ENCODE measurements at places on chromosomes 6 and 20.

- H3K4me1 ChIP-seq: no peaks in the 10 kb centered on the region
- no peak for DNase-seq
- no peaks in the 10 kb centered on the region for H3K36me3 ChIP-seq
Observed at GRCh38 chr6:93272896-93273295, 146.5 kb downstream of the EPHA7 start.

- DNase-seq: no peak
- no peak overlapping the region for H3K4me3 ChIP-seq
- H3K27ac ChIP-seq: no peak overlapping the region
- H3K4me1 ChIP-seq: no peaks in the 10 kb centered on the region
Observed at GRCh38 chr20:58246346-58246745, 17.9 kb upstream of the ANKRD60 start.

GRCh38 chr6:156391061-156391672, 386.0 kb upstream of the ARID1B start:
- H3K27me3 ChIP-seq: no peaks in the 10 kb centered on the region
- no peak overlapping the region for H3K27ac ChIP-seq
- H3K4me3 ChIP-seq: no peak overlapping the region

DNA sequence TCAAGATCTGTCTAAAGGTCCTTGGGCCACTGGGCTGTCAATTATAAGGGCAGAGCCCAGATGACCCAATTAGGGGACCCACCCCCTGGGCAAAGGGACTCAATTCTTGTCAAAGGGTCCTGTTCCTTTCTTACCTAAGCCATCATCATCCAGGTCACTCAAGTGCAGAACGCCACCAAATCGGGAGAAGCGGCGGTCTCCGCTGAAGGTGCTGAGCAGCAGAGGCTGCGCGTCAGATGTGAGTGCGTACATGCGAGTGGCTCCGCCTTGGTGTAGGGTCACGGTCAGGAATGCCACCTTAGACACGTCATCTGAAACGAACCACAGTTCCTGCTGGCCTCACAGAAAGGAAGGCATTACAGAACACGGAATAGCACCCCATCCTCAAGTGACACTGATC, 34.2 kb downstream of the MRS2 start:
- H3K4me3 ChIP-seq: no peak overlapping the region
- H3K36me3 ChIP-seq: peaks cover 5% of the 10 kb centered on the region
- no peak overlapping the region for H3K27ac ChIP-seq
- no peak for DNase-seq
- no peaks in the 10 kb centered on the region for H3K4me1 ChIP-seq

GRCh38 chr6:57313711-57314471, 3.5 kb upstream of the PRIM2 start:
- peak overlapping the region; percentile 85 for H3K27ac ChIP-seq
- H3K27me3 ChIP-seq: no peaks in the 10 kb centered on the region
- peak; percentile 17 for DNase-seq
- H3K4me1 ChIP-seq: peaks cover 14% of the 10 kb centered on the region
- H3K36me3 ChIP-seq: no peaks in the 10 kb centered on the region
- H3K4me3 ChIP-seq: peak overlapping the region; percentile 48

- H3K4me1 ChIP-seq: no peaks in the 10 kb centered on the region
- DNase-seq: no peak
- no peaks in the 10 kb centered on the region for H3K27me3 ChIP-seq
- H3K36me3 ChIP-seq: no peaks in the 10 kb centered on the region
- no peak overlapping the region for H3K4me3 ChIP-seq
Observed at GRCh38 chr6:156564127-156564806, 212.9 kb upstream of the ARID1B start.

DNA sequence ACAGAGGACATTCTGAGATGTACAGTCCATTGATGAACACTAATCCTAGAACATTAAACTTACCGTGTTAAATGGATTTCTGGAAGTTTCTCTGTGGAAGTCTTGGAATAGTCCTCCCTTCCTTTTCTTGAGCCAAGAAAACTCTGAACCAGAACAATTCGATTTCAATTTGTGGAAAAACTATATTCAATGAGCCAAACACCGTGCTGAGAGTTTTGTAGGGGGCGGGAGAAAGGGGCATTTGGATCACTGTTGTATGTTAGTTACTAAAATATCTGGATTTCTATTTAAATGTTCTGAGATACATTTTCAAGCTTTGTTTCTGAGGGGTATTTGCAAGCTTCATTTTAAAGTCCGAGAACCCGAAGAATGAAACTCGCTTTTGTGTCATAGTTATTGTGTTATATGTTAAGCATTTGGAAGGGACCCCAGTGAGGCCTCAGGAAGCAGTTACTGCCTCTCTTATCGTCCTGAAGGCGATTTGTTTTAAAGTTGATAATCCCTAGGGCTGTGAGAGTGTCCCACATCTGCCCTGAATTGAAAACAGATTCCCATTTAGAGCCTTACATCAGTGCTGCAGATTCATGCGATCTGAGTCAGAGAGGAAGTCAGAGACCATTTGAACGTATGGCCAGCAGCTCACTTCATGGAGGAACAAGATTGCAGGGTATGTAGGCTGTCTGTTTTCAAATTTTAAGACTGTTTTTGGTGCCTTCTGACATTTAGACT, 70.8 kb upstream of the SASH1 start:
- peaks cover 2% of the 10 kb centered on the region for H3K4me1 ChIP-seq
- no peaks in the 10 kb centered on the region for H3K27me3 ChIP-seq
- no peaks in the 10 kb centered on the region for H3K36me3 ChIP-seq
- no peak for DNase-seq
- peak overlapping the region; percentile 64 for H3K4me3 ChIP-seq

DNA sequence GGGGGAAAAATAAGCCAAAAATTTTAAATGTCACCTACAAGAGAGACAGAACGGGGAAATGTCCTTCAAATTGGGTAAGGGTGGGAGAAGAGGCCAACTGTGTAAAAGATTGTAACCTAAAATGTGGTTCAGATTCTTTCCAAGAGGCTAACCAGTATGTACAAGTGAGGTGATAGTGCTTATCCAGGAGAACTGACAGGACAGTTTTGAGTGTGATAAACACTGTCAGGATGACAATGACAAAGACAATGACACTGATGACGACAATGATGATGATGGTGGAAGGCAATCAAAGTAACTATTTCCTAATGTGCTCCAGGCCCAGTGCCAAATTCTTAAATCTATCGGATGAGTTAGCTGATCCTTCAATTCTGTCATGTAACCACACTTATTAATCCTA, 57.3 kb downstream of the TASP1 start:
- H3K36me3 ChIP-seq: peaks cover 5% of the 10 kb centered on the region
- DNase-seq: no peak
- H3K27me3 ChIP-seq: no peaks in the 10 kb centered on the region
- H3K27ac ChIP-seq: no peak overlapping the region

DNA sequence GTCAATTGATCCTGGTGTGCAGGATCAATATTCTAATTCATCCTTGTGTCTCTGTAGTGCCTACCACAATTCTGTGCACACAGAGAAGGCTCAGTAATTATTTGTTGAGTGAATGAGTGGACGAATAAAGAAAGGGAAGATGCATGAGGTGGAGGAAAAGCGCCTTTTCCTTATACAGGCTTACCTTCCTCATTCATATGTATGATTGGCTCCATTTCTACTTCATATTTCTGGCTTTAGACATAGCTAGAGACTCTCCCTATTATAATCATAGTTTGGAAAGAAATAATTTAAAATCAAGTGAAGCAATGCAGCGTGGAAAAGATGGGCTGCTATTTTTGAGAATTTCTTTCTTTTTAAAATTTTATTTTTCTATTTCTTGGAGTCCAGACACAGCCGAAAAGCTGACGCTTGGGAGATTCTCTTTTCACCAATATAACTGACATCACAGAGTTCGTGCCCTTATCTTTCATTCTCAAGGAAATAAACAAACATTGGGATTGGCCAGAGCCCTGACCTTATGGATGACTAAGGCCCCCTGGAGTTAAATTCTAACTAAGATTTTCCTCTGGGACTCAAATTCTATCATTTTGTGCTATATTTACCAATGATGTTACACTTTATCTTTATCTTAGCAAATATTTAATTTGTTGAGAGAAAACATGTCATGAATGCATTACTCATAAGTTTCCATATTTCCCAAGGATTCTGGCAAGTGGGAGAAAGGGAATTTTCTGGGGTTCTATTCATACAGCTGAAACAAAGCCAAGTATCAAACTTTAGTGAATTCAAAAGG, 48.1 kb downstream of the PRL start:
- DNase-seq: no peak
- H3K27ac ChIP-seq: no peak overlapping the region
- no peaks in the 10 kb centered on the region for H3K27me3 ChIP-seq

GRCh38 chr20:20396794-20397193, 28.9 kb downstream of the INSM1 start:
- H3K27me3 ChIP-seq: no peaks in the 10 kb centered on the region
- no peak overlapping the region for H3K27ac ChIP-seq
- H3K4me1 ChIP-seq: no peaks in the 10 kb centered on the region
- H3K4me3 ChIP-seq: no peak overlapping the region
- peaks cover 9% of the 10 kb centered on the region for H3K36me3 ChIP-seq
- no peak for DNase-seq

DNA sequence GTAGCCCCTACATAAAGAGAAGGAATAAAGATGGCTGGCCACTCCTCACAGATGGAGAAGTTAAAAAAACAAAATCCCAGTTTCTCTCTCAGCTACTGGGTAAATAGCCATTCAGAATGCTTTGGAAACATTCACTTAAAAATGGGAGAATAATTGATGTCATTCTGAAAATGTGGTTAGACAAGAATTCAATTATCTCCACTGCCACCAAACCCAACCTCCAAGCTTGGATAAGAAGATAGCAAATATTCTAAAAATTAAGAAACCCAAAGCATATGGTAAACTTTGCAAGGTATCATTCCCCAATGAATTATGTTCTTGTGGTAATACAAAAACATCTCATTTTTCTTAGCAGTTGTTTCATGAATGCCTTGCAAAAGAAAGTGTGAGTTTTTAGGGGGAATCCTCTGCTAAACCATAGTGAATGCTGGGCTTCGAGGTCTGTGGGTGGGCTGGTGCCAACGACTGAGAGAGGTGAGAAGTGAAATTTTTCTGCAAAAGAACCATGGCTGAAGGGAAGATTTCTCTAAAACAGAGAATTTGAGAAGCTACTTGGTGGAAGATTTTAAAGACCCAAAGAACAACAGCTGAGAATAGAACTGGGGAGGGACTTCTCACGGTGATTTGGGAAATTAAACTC, 497.9 kb upstream of the JARID2 start:
- no peaks in the 10 kb centered on the region for H3K4me1 ChIP-seq
- H3K27ac ChIP-seq: no peak overlapping the region
- H3K27me3 ChIP-seq: no peaks in the 10 kb centered on the region
- H3K4me3 ChIP-seq: no peak overlapping the region
- DNase-seq: no peak
- no peaks in the 10 kb centered on the region for H3K36me3 ChIP-seq

GRCh38 chr6:16804546-16805242, 43.4 kb upstream of the ATXN1 start:
- DNase-seq: no peak
- H3K36me3 ChIP-seq: no peaks in the 10 kb centered on the region
- no peak overlapping the region for H3K27ac ChIP-seq
- H3K4me3 ChIP-seq: no peak overlapping the region
- H3K4me1 ChIP-seq: peaks cover 28% of the 10 kb centered on the region

DNA sequence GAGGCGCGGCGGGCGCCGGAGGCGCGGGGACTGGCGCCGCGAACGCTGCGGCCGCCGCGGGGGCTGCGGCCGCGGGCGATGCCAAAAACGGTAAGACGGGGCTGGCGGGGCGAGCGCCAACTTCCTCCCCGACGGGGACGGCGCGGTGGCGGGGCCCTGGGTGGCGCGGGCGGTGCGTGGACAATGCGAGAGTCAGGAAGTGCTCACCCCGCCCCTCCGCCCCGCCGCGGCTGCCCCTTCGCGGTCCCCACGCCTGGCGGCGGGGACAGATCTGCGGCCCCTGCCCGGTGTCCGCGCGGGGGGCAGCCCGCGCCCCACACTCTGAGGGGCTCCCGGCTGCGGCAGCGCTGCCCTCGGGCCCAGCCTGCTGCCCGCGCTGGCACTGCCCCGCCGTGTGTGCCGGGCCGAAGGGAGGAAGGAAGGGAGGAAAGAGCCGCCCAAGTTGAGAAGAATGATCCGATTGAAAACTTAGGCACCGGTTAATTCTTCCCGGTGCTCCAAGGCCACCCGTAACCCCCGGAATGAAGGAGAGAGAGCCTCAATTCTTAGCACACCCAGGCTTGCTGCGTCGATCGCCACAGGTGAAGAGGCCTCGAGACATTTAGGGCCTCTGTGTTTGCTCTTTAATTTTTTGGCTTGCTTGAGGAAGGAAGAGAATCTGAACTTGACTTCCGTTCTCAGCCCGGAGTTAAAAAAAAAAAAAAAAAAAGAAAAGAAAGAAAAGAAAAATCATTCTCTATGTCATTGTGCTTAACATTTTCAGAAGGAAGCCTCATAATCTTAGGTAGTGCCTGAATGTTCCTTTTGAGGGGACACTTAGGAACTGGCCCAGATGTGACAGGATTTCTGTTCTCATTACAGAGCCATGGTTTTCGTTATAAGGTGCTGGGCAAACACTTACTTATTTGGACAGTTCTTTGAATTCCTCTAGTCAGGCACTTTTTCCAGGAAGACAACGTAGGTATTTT, 982 bp downstream of the HECA start:
- peak overlapping the region; percentile 86 for H3K4me3 ChIP-seq
- H3K36me3 ChIP-seq: no peaks in the 10 kb centered on the region
- DNase-seq: no peak

- DNase-seq: no peak
- no peak overlapping the region for H3K27ac ChIP-seq
- no peaks in the 10 kb centered on the region for H3K36me3 ChIP-seq
- H3K4me1 ChIP-seq: no peaks in the 10 kb centered on the region
- H3K27me3 ChIP-seq: no peaks in the 10 kb centered on the region
Observed at GRCh38 chr6:14787677-14788076, 458.2 kb upstream of the JARID2 start.

DNA sequence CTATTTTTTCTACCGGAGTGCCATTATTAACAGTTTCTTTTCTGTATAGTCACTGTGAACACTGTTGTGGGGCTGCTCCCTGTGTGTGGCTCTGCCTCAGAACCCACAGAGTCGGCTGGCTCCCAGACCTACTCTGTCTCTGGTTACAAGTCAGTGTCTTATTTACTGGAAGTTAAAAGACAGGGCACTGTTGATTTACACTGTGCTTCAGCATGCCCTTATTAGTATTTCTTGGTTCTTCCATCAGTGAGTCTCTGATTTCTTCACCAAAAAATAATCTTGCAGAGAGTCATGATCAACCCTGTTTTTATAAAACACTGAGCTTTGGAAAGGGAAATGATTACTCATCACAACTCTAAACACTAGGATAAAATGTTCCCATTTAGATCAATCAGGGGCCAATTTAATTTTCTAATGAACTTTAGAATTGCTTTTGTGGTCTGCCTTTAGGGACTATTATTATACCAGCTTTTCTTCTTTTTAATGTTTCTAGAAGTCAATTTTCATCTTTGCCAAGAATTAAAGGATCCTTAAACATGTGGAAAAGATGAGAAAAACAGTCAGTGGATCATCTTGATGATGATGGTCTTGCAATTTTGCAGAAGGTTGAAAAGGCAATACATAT, 92.6 kb downstream of the UTRN start:
- no peaks in the 10 kb centered on the region for H3K36me3 ChIP-seq
- peaks cover 5% of the 10 kb centered on the region for H3K4me1 ChIP-seq
- DNase-seq: no peak
- peak overlapping the region; percentile 50 for H3K27ac ChIP-seq

All from thoracic aorta (tissue), 2 donors.